ENCODE measurements at places on chromosomes 5 and 9. TPM values are rescaled to one million over a fixed set of nuclear protein-coding genes. Genes with fewer than 3 reads are reported as not detected.

- H3K27ac ChIP-seq: no peak overlapping the region
- no peaks in the 10 kb centered on the region for H3K27me3 ChIP-seq
- H3K4me3 ChIP-seq: no peak overlapping the region
- no peaks in the 10 kb centered on the region for H3K4me1 ChIP-seq
- DNase-seq: no peak
Observed at GRCh38 chr5:143241892-143242291, 161.6 kb downstream of the NR3C1 start.

DNA sequence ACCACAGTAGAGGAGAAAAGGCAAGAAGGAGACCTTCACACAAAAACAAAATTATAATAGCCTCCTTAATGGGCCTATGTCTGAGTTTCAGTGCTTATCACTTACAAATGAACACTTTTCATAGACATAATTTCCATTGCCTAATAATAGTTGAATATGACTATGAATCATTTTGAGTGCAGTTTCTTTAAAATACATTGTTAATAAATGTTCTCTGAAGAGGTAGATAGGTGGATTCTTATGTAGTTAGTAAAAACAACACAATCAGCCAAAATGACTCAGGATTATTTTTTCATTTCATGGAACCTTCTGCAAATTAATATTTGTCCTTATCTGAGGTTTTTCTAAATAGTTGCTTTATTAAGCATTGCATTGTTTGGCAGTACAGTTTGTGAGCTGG lies 45.6 kb downstream of the DAPK1 start:
- H3K36me3 ChIP-seq: peaks cover 23% of the 10 kb centered on the region
- peaks cover 5% of the 10 kb centered on the region for H3K4me1 ChIP-seq
- H3K4me3 ChIP-seq: no peak overlapping the region

DNA sequence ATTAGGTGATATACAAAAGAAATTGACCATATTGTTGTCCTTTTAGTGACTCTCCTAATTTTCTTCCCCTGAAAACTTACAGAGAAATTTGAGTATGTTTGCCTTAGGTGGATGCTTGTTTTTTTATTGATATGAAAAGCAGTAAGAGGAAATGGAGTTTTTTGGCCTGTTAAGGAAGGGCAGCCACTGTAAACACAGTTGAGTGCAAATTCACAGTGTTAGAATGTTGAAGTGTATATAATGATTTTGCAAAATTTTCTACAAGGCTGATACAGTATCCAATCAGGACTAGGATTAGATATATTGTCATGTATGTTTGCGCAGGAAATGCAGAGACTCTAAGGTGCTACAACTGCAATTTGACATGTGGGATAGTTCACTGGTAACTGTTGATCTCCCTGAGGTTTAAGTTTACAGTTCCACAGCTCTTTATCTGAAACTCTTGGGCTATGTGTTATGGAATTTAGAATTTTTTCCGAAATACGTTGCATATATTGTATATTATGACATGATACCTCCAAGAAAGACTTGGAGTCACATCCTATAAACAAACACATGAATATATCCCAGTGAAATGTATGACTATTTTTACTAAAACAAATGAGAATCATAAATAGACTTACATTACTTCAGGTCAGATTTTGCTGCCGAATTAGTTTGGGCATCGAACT lies 62.5 kb downstream of the FXN start:
- DNase-seq: no peak
- no peak overlapping the region for H3K4me3 ChIP-seq
- peak overlapping the region; percentile 47 for H3K27ac ChIP-seq
- H3K27me3 ChIP-seq: no peaks in the 10 kb centered on the region
- peaks cover 15% of the 10 kb centered on the region for H3K4me1 ChIP-seq
- H3K36me3 ChIP-seq: no peaks in the 10 kb centered on the region

- no peak overlapping the region for H3K27ac ChIP-seq
- H3K27me3 ChIP-seq: no peaks in the 10 kb centered on the region
- no peak overlapping the region for H3K4me3 ChIP-seq
- no peaks in the 10 kb centered on the region for H3K4me1 ChIP-seq
- no peak for DNase-seq
- H3K36me3 ChIP-seq: no peaks in the 10 kb centered on the region
Observed at GRCh38 chr9:110640736-110641135, 27.9 kb upstream of the MUSK start.

DNA sequence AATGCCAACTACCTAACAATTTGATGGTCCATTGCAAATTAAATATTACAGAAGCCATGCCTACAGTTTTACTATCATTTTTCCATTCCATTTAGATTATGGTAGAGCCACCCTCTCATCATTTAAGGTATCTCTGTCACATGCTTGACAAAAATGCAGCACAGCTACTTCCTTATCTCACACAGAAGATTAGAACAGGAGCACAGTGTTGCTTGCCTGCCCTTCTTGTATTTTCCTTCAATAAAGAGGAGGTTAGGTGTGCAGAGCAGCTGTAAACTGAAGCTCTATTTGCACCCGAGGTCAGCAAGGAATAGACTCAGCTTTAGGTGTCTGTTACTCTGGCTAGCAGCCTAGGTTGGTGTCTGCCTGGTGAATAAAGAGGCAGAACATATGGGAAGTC lies 51.5 kb upstream of the ATP10B start:
- no peaks in the 10 kb centered on the region for H3K4me1 ChIP-seq

The GFI1B gene
- 0.52 TPM for total RNA-seq
